ENCODE measurements at places on chromosomes 1 and 21.
A peak's percentile ranks its signal among the peaks of the same experiment; 100 is the strongest.

DNA sequence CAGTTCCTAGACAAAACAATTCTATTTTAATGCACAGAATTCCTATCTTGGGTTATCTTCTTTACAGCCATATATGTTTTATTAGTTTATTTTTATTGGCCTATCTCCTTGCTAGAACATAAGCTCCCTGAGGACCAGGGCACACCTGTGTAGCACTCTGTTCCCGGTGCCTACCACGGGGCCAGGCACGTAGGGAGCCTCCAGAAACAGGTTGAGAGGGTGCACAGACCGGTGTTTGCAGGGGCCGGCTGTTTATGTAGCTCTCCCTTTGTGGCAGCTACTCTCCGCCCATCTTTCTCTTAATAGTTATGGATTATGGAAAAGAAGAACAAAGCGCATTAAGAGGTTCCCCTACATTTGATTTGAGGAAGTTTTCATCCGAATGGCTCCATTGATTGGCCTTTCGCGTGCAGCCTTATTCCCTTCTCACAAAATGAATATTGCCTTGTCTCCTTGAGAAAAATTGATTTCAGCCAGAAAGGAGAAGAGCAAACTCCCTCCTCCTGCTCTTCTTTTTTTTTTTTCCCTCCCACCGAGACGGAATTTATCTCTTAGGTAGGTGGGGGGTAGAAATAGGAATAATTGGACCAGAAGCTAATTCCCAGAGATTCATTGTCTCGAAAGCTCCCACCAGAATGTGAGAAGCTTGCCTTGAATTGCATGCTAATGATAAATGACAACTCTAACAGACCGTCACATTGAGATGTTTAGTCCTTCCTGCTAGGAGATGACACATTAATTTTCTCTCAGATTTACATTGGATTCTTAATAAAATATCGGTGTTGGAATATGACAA lies 447.4 kb downstream of the CAMTA1 start:
- no peak overlapping the region for H3K27ac ChIP-seq
- H3K27me3 ChIP-seq, result no peaks in the 10 kb centered on the region
- no peak overlapping the region for H3K4me3 ChIP-seq
- no peaks in the 10 kb centered on the region for H3K36me3 ChIP-seq
- H3K4me1 ChIP-seq, result no peaks in the 10 kb centered on the region

DNA sequence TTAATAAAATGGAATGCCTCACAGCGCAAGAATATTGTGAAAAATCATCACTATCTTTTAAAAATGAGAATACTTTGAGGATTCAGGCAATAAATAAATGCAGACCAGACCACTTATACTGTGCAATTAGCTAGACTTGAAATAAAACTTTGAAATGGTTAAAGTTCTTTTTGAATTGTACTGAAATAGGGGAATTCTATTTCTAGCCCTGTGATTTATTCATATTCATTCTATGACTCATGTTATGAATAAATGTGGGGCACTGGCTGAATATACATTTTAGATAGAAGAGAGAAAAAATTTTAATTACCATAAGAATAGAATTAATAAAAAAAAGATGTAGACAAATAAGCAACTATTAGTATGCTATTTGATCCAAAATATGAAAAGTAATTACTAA lies 16.4 kb upstream of the USP25 start:
- H3K4me3 ChIP-seq, result no peak overlapping the region
- H3K36me3 ChIP-seq, result no peaks in the 10 kb centered on the region
- H3K27me3 ChIP-seq, result no peaks in the 10 kb centered on the region
- no peaks in the 10 kb centered on the region for H3K4me1 ChIP-seq
- no peak overlapping the region for H3K27ac ChIP-seq

DNA sequence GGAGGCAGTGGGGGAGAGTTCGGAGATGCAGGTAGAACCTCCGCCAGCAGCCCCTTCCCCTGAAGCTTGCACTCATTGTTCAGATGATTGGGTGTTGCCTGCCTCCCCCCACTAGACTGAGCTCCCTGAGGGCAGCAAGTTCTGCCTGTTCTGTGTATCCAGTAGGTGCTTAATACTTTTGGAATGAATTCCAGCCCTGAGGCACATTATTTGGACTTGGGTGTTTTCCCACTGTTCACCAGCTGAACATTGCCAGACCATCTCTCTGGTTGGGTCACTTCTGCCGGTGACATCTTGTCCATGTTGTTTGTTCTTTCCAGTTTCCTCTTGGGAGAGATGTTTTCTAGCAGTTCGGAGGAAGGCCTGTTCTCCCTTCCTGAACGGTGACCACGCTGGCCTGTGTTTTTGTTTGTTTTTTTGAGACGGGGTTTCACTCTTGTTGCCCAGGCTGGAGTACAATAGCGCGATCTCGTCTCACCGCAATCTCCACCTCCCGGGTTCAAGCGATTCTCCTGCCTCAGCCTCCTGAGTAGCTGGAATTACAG lies 48.7 kb downstream of the SPSB1 start:
- no peak for DNase-seq
- no peak overlapping the region for H3K4me3 ChIP-seq
- no peaks in the 10 kb centered on the region for H3K36me3 ChIP-seq
- H3K27ac ChIP-seq, result peak overlapping the region; percentile 26

DNA sequence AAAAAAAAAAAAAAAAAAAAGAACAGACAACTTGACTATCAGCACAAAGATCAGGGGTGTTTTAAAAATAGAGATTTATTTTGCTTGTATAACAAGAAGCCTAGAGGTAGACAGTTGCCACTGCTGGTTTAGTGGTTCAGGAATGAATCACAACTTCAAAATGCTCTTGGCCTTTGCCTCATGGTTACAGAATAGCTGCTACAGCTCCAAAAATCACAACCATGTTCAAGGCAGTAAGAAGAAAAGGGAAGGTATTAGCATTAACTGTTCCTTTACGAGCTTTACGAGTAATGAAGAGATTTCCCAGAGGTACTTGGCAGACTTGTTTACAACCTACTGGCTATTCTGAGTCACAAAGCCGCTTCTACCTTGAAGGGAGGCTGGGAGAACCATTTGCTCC lies 52.5 kb upstream of the PPM1J start:
- no peak overlapping the region for H3K4me3 ChIP-seq
- no peaks in the 10 kb centered on the region for H3K27me3 ChIP-seq
- no peak overlapping the region for H3K27ac ChIP-seq

- no peak overlapping the region for H3K27ac ChIP-seq
- H3K27me3 ChIP-seq, result no peaks in the 10 kb centered on the region
- H3K36me3 ChIP-seq, result no peaks in the 10 kb centered on the region
These were observed 146.9 kb downstream of the RHOU start for GRCh38 chr1:228882041-228882770.

- no peak overlapping the region for H3K4me3 ChIP-seq
- no peak overlapping the region for H3K27ac ChIP-seq
- H3K27me3 ChIP-seq, result no peaks in the 10 kb centered on the region
These were observed 4.7 kb upstream of the SLAMF7 start for GRCh38 chr1:160734301-160734700.

GRCh38 chr1:46551597-46552095 lies at the start of gene KNCN:
Gene KNCN (minus strand): TSS chr1:46551647. CDS start chr1:46551215, 432 bp downstream.
- no peaks in the 10 kb centered on the region for H3K27me3 ChIP-seq
- no peak for DNase-seq
- H3K4me1 ChIP-seq, result no peaks in the 10 kb centered on the region
- no peaks in the 10 kb centered on the region for H3K36me3 ChIP-seq
- no peak within 1 kb of the TSS for H3K27ac ChIP-seq

GRCh38 chr21:41583274-41583790 lies 75.4 kb upstream of the TMPRSS2 start:
- H3K27me3 ChIP-seq, result no peaks in the 10 kb centered on the region
- H3K4me3 ChIP-seq, result no peak overlapping the region
- no peaks in the 10 kb centered on the region for H3K36me3 ChIP-seq
- H3K4me1 ChIP-seq, result no peaks in the 10 kb centered on the region
- no peak for DNase-seq

DNA sequence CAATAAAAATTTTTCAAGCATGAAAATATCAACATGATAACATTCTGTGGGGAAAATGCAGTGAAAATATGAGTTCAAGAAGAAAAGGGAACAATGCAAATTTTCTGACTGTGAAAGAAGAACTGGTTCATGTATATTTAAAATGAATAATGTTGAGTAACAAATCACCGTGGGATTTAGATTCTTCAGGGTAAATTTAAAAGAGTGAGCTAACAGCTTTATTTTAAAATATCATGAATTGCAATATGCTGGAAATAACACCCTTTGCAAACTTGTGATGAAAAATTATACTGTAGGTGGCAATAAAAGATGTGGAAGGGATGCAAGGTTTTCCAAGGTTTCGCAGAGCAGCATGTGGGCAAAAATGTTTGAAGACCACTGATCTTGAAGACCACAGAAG lies 13.2 kb upstream of the SSX2IP start:
- no peaks in the 10 kb centered on the region for H3K27me3 ChIP-seq
- no peak overlapping the region for H3K4me3 ChIP-seq
- no peaks in the 10 kb centered on the region for H3K4me1 ChIP-seq
- H3K36me3 ChIP-seq, result no peaks in the 10 kb centered on the region

GRCh38 chr1:222127526-222128152 lies 385.8 kb upstream of the DUSP10 start:
- H3K36me3 ChIP-seq, result no peaks in the 10 kb centered on the region
- H3K27me3 ChIP-seq, result no peaks in the 10 kb centered on the region
- no peaks in the 10 kb centered on the region for H3K4me1 ChIP-seq
- H3K4me3 ChIP-seq, result no peak overlapping the region

GRCh38 chr1:239763850-239764249 lies 327.8 kb upstream of the FMN2 start:
- no peaks in the 10 kb centered on the region for H3K36me3 ChIP-seq
- H3K4me1 ChIP-seq, result no peaks in the 10 kb centered on the region
- DNase-seq, result no peak
- H3K27me3 ChIP-seq, result no peaks in the 10 kb centered on the region
- H3K4me3 ChIP-seq, result no peak overlapping the region
- H3K27ac ChIP-seq, result no peak overlapping the region

DNA sequence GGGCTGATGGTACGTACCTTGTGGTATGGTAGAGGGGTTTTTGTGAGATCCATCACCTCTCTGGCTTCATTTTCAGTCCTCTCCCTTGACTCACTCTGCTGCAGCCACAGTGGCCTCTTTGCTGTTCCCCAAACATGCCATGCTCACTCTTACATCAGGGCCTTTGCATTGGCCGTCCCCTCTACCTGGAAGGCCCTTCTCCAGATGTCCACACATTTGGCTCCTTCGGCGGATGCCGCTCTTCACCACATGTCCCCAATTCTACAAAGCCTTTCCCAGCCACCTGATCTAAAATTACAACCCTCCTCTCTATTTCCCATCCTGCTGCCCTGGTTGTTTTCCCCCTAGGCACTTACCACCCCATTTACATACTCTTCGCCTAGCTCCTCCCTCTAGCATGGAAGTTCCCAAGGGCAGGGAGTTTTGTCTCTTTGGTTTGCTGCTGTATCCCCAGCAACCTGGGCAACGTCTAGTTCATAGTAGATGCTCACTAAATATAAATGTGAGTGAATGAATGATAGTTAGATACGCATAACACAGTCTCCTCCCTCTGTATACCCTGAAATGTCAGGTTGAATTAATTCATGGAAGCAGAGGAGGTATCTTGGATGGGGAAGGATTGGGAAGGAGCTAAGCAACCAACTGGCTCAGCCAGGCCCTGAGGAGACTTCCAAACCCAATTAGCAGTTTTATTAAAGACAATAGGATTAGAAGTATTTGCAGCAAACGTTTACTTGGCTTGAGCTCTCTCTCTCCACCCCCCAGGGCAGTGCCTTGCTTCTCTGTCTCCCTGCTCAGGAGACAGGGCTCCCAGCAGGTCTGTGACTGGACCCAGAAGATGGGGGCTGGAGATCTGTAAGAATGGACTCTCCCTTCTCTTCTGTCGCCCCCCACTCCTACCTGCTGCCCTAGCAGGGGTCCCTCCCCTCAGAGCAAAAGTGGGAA lies 264.2 kb downstream of the GRIK3 start:
- no peak overlapping the region for H3K4me3 ChIP-seq
- no peaks in the 10 kb centered on the region for H3K4me1 ChIP-seq
- no peaks in the 10 kb centered on the region for H3K27me3 ChIP-seq
- no peaks in the 10 kb centered on the region for H3K36me3 ChIP-seq
- DNase-seq, result no peak

GRCh38 chr1:184486761-184487445 lies 100.1 kb downstream of the C1orf21 start:
- no peak for DNase-seq
- H3K36me3 ChIP-seq, result no peaks in the 10 kb centered on the region
- no peak overlapping the region for H3K4me3 ChIP-seq
- no peaks in the 10 kb centered on the region for H3K27me3 ChIP-seq
- H3K4me1 ChIP-seq, result peaks cover 96% of the 10 kb centered on the region

All from right atrium auricular region (tissue), 2 donors.